ENCODE measurements at places on chromosomes 1 and 21.
A peak's percentile ranks its signal among the peaks of the same experiment; 100 is the strongest.

GRCh38 chr1:100627936-100628335, 90.0 kb downstream of the GPR88 start:
- no peak overlapping the region for H3K4me3 ChIP-seq
- no peak overlapping the region for H3K27ac ChIP-seq
- DNase-seq = no peak
- H3K4me1 ChIP-seq = peaks cover 7% of the 10 kb centered on the region

GRCh38 chr1:221670081-221670480, 71.8 kb downstream of the DUSP10 start:
- DNase-seq = no peak
- no peak overlapping the region for H3K27ac ChIP-seq
- no peak overlapping the region for H3K4me3 ChIP-seq
- H3K36me3 ChIP-seq = peaks cover 1% of the 10 kb centered on the region
- peaks cover 23% of the 10 kb centered on the region for H3K27me3 ChIP-seq

DNA sequence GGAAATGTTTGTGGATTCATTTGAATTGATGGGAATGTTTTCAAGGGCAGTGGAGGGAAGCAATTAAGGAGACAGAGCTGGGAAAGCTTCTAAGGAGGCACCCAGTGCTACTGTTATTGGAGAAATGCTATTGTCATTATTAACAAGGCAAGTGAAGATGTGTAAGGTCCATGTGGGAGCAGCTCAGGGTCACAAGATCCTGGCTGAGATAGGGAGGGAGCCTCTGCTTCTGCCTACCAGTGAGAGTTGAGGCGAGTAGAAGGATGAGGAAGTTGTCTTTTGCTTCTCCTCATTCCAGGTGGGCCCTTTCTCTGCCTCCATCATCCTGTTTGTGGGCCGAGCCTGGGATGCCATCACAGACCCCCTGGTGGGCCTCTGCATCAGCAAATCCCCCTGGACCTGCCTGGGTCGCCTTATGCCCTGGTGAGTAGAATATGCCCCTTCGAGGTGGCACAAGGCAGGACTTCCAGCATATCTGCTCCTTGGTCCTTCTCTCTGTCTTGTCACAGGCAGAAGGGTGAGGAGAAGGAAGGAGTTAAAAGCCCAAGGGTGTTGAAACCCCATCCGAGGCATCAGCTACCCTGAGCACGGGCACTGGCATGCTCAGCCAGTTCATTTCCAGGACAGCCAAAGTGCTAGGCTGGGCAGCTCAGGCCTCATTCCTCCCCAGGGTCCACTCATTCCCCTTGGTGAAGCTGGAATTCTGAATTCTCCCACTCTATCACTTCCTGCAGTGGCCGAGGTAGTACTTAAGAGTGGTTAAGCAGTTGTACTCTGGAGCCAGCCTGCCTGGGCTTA, 3.7 kb downstream of the MFSD2A start:
- H3K36me3 ChIP-seq = peaks cover 10% of the 10 kb centered on the region
- H3K27ac ChIP-seq = peak overlapping the region; percentile 79
- no peaks in the 10 kb centered on the region for H3K27me3 ChIP-seq
- H3K4me3 ChIP-seq = no peak overlapping the region
- H3K4me1 ChIP-seq = peaks cover 28% of the 10 kb centered on the region

GRCh38 chr1:179053486-179053885, 27.8 kb downstream of the FAM20B start:
- no peak overlapping the region for H3K27ac ChIP-seq
- peaks cover 6% of the 10 kb centered on the region for H3K36me3 ChIP-seq
- no peak overlapping the region for H3K4me3 ChIP-seq
- no peaks in the 10 kb centered on the region for H3K4me1 ChIP-seq

- H3K27ac ChIP-seq = no peak overlapping the region
- H3K4me3 ChIP-seq = no peak overlapping the region
- no peaks in the 10 kb centered on the region for H3K4me1 ChIP-seq
- H3K36me3 ChIP-seq = no peaks in the 10 kb centered on the region
- DNase-seq = no peak
Measured at GRCh38 chr1:61378494-61379180, 296.3 kb downstream of the NFIA start.
